Regular cardiac myocyte (primary cell): ENCODE measurements at places on chromosomes 1 and 21. TPM values are rescaled to one million over a fixed set of nuclear protein-coding genes. Genes with fewer than 3 reads are reported as not detected.

The VAV3 gene
- total RNA-seq = 0.38 and 0.56 TPM in 2 replicates

The PLA2G2D gene
- not detected in 2 replicates for total RNA-seq

The PLA2G4A gene
- total RNA-seq = 36.4 and 49.9 TPM in 2 replicates

The SPATA46 gene
- total RNA-seq = not detected in 2 replicates

The HRNR gene
- not detected in 2 replicates for total RNA-seq

The CHI3L1 gene
- 0.19 and 5.4 TPM in 2 replicates for total RNA-seq

The GNG12 gene
- 214 and 234 TPM in 2 replicates for total RNA-seq

The SRSF11 gene
- total RNA-seq = 84.0 and 101 TPM in 2 replicates

The ZNF648 gene
- not detected in 2 replicates for total RNA-seq

The ARHGEF11 gene
- total RNA-seq = 20.1 and 20.9 TPM in 2 replicates
